ENCODE measurements at places on chromosomes 5 and 9. TPM values are rescaled to one million over a fixed set of nuclear protein-coding genes. Genes with fewer than 3 reads are reported as not detected.

KCNN2 gene
- total RNA-seq: not detected

GRCh38 chr9:136021872-136022681 lies 60.9 kb upstream of the UBAC1 start:
- no peak overlapping the region for H3K4me3 ChIP-seq
- no peaks in the 10 kb centered on the region for H3K27me3 ChIP-seq
- no peaks in the 10 kb centered on the region for H3K36me3 ChIP-seq
- H3K27ac ChIP-seq: no peak overlapping the region
- no peak for DNase-seq

GRCh38 chr5:102289251-102289899 lies 6.7 kb downstream of the SLCO4C1 start:
- DNase-seq: no peak
- no peaks in the 10 kb centered on the region for H3K36me3 ChIP-seq
- no peak overlapping the region for H3K27ac ChIP-seq

DNA sequence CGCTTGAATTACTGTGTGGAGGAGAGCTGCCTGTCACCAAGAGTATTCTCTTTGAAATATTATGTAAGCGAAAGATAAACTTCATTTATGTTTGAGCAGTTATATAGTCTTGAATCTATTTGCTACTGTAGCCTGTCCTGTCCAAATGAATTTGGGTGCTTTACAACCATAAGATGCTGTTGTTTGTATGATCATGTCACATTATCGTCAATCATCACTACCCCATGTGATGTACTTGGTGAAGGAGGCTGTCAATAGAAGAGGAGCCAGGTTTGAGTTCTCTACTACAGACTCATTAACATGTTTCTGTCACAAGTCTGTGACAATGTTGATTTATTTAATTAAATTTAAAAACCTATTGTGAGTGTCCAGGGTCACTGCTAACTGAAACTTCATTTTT lies 403.3 kb upstream of the MEF2C start:
- H3K27ac ChIP-seq: no peak overlapping the region
- no peaks in the 10 kb centered on the region for H3K27me3 ChIP-seq
- H3K4me1 ChIP-seq: no peaks in the 10 kb centered on the region
- H3K4me3 ChIP-seq: no peak overlapping the region

DNA sequence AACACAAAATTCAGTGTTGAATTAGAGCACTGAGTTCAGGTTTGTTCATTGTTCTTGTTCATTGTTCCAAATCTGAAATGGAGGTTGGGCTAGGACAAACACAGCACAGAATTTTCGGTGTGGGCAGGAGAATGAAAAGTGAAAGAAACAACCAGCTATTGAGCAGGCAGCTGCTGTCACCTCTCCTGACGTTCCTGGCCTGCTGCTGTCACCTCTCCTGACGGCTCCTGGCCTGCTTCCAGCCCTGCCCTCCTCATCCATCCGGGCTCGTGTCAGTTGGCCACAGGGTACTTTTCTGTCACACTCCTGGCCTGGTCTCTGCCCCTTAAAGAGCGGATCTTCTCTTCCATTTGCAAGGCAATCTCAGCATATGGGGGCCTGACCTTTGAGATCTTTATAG lies 45.2 kb upstream of the CKMT2 start:
- no peaks in the 10 kb centered on the region for H3K27me3 ChIP-seq
- H3K4me3 ChIP-seq: no peak overlapping the region
- no peaks in the 10 kb centered on the region for H3K36me3 ChIP-seq
- H3K27ac ChIP-seq: no peak overlapping the region

DNA sequence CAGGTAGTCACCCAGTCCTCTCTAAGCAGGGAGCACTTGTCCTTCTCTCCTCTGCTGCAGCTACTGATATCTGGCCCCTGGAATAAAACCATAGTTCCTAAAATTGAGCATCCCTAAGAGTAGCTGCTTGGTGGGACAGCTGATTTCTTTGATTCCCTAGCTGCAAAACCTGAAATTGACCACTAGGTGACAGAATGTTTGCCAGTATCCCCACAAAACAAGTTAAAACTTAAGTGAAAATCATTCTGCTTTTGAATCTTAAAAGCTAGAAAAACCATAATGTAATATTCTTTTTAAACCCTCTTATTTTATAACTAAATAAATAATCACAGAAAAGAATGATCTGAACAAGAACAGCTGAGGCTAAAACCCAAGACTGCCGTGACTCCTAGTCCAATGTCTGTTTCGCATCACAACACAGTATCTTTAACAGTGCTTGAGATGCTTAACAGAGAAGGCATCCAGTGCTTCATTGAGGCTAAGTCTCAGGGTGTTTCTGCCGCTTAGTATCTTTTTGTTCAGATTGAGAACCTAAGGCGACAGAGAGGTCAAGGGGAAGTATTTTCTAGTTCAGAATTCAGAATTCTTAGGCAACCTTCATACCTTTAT lies 24.4 kb upstream of the TAL2 start:
- H3K27ac ChIP-seq: no peak overlapping the region
- H3K4me1 ChIP-seq: no peaks in the 10 kb centered on the region
- H3K4me3 ChIP-seq: no peak overlapping the region
- no peaks in the 10 kb centered on the region for H3K27me3 ChIP-seq

DNA sequence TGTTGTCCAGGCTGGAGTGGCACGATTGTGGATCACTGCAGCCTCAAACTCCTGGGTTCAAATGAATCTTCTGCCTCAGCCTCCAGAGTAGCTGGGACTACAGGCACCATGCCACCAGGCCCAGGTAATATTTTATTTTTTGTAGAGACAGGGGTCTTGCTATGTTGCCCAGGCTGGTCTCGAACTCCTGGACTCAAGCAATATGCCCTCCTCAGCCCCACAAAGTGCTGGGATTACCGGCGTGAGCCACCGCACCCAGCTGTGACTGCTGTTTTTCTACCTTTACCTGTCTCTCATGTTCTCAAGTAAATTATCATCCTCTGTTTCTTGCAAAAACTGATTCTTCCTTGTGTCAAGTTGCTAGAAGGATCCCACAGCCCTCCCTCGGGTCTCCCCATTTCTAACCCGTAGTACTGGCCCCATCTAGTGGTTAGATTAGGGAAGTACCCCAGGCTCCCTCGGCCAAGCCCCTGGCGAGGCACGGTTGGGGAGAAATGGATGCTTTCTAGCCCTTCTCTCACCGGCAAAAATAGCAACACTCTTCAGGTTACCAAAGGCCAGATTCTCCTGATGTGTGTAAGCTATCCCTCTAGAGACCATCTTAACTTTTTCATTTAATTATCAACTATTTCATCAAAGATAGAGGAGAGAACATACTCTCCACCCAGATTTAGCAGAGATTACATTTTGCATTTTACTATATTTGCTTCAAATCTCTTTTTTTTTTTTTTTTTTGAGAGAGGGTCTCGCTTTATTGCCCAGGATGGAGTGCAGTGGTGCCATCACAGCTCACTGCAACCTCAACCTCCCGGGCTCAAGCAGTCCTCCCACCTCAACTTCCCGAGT lies 19.2 kb upstream of the TOR1B start:
- peaks cover 6% of the 10 kb centered on the region for H3K27me3 ChIP-seq
- no peak overlapping the region for H3K4me3 ChIP-seq
- peaks cover 31% of the 10 kb centered on the region for H3K4me1 ChIP-seq
- no peak overlapping the region for H3K27ac ChIP-seq
- DNase-seq: peak; percentile 54
- H3K36me3 ChIP-seq: no peaks in the 10 kb centered on the region

- H3K27ac ChIP-seq: no peak overlapping the region
- no peak for DNase-seq
- H3K4me3 ChIP-seq: no peak overlapping the region
- no peaks in the 10 kb centered on the region for H3K4me1 ChIP-seq
Measured at GRCh38 chr5:109678447-109678846, 11.3 kb upstream of the MAN2A1 start.

GRCh38 chr5:31090467-31090866 lies 103.0 kb upstream of the CDH6 start:
- no peak overlapping the region for H3K4me3 ChIP-seq
- no peak overlapping the region for H3K27ac ChIP-seq
- no peaks in the 10 kb centered on the region for H3K27me3 ChIP-seq
- H3K4me1 ChIP-seq: no peaks in the 10 kb centered on the region
- H3K36me3 ChIP-seq: no peaks in the 10 kb centered on the region

GRCh38 chr9:112194969-112195431 lies 19.9 kb upstream of the SUSD1 start:
- no peaks in the 10 kb centered on the region for H3K4me1 ChIP-seq
- H3K27me3 ChIP-seq: no peaks in the 10 kb centered on the region
- DNase-seq: no peak

DNA sequence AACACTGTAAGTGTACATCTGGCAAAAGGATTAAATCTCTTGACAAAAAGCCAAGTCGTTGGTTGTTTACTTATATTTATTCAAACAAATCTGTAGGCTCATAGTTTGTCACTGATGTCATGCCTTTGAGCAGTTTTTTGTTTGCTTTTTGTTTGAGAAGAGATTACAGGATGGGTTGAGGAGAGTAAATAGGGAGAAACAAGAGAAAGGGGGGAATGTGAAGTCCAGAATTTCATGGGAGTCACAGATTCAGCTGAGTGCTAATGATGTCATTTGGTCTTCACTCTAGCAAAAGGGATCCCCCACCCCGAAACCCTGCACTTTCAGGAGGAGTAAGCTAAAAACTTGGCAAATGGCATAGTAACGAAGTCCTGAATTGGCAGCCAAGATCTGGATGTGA lies 337.4 kb downstream of the GLIS3 start:
- no peaks in the 10 kb centered on the region for H3K27me3 ChIP-seq
- H3K36me3 ChIP-seq: no peaks in the 10 kb centered on the region
- DNase-seq: no peak
- peaks cover 16% of the 10 kb centered on the region for H3K4me1 ChIP-seq
- no peak overlapping the region for H3K4me3 ChIP-seq
- no peak overlapping the region for H3K27ac ChIP-seq

DMGDH gene
- total RNA-seq: 8.1 TPM

DENND1A gene
- 26.8 TPM for total RNA-seq

DNA sequence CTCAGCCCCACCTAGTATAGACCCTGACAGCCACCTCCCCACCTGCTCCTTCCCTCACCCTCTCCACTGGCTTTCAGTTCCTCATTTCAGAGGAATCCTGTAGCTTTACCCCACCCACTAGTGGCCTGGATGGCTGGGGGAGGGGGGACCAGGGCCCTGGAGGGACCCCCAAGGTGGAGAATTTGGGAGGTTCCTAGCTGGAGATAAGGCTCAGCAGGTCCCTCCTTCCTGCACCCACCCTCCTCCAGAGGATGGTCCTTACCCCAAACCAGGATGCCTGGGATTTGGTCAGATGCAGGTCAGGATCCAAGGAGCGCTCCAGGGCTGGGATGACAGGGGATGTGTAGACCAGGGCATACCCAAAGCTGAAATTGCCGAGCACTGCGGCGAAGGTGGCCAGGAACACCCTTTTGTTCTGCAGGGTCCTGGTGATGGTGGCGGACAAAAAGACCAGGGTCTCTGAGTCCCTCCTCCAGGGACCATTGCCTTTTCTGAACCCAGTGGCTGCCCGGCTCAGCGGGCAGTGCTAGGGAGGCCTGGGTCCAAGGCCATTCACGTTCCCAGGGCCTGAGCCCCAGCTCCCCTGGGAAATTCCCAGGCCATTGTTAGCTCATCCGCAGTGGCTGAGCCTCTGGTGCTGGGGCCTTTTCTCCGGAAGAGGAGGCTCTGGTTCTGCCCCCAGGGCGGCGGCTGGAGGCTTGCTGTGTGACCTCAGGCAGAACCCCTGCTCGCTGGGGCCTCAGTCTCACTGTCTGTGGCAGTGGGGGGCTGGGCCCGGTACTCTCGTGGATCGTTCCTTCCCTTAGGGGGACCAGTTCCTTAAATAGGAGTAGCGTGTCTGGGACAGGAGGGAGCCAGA lies 678 bp downstream of the SLC2A6 start:
- H3K27ac ChIP-seq: no peak overlapping the region
- H3K27me3 ChIP-seq: no peaks in the 10 kb centered on the region
- H3K36me3 ChIP-seq: no peaks in the 10 kb centered on the region
- H3K4me3 ChIP-seq: peak overlapping the region; percentile 56
- peaks cover 27% of the 10 kb centered on the region for H3K4me1 ChIP-seq

- no peak overlapping the region for H3K4me3 ChIP-seq
- no peaks in the 10 kb centered on the region for H3K36me3 ChIP-seq
- peaks cover 85% of the 10 kb centered on the region for H3K27me3 ChIP-seq
- DNase-seq: no peak
- no peaks in the 10 kb centered on the region for H3K4me1 ChIP-seq
- H3K27ac ChIP-seq: no peak overlapping the region
Measured at GRCh38 chr5:178516504-178517235, 73.5 kb downstream of the COL23A1 start.
